Stimulated activated CD4-positive, alpha-beta T cell treated with anti-CD3 and anti-CD28 coated beads, Interleukin-15, amount 100 ng/mL, for 1 hour (primary cell): ENCODE measurements at places on chromosomes 11 and 22.

DNA sequence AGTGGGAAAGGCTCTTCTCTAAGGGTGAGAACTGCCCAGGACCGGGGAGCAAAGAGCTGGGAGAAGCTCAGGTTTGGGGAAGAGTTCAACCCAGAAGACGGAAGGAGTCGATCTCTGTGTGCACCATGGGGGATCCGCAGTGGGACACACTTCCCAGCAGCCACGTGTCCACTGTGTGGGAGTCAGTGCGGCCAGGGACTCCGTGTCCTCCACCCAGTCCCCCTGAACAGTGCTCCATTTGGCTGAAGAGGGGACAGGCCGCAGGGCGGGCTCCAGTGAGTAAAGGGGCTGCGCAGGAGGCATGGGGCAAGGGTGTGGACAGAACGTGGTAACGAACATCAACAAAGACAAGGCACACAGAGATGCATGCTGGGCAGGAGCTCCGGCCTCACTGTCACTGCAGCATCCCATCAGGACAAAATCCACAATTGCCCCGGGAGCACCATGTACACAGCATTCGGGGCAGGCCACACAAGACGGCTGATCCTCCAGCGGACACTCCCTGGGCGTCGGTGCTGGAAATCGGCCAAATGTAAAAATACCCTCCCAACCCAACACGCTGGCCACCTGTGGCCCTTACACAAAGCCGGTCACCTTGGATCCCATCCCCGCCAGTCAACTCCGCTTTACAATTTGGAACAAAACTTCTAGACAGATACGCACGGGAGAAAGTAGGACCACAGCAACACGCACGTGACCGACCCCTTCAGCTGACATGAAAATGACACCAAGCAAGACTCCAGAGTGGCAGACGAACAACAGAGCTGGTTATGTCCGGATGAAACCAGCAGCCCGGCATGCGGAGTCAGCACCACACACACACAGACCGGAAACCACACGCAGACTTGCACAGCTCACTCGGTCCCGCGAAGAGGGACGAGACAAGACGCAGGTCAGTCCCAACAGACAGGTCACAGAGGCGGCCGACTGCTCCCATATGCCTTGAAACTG is 366.8 kb downstream of the SHANK2 start:
- DNase-seq: no peak

DNA sequence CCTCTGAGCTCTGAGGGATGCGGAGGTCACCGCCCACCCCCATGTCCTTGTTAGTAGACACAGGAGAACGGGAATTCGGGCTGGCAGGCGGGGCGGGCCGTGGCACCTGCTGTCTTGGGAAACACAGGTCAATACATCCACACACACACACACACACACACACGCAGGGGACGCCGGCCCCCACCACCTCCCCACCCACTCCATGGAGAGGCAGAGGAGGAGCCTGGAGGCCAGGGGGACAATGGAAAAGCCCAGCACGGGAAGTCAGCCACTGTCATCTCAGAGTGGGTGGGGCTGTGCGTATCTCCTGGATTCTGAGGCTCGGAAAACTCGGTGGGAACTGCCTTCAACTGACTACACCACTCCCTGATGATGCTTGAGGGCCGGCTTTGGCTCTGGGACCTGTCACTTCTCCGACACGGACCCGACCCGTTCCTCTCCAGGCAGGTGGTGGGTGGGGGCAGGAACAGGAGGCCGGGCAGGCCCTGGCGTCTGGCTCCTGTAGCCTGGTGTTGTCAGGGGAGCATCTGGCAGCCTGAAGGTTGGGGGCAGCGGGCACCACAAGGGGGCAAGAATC is 18.5 kb upstream of the TMEM184B start:
- DNase-seq: no peak

- no peak for DNase-seq
Measured at GRCh38 chr11:134478176-134478575, 66.1 kb upstream of the B3GAT1 start.

- peak; percentile 46 for DNase-seq
Measured at GRCh38 chr11:1889224-1889930, 2.3 kb downstream of the PRR33 start.
